ENCODE measurements at places on chromosomes 2 and 18. TPM values are rescaled to one million over a fixed set of nuclear protein-coding genes. Genes with fewer than 3 reads are reported as not detected.

DNA sequence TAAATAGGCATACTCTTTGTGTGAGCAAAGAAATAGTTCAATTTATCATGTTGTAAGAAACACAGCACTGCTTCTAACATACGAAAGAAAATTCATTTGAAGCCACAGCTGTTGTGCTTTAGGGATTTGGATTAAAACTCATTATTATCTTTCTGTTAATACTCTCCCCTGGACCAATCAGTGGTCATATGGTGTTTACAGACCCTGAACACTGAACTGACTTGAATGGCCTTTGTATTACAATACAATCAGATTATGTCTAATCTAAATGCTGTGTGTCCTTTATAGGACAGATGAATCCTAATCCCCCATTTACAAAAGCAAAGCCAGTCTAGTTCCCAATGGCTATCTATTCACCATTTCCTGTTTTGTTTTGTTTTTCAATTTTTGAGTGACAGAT lies 36.5 kb downstream of the ZNF385B start:
- no peaks in the 10 kb centered on the region for H3K27me3 ChIP-seq
- H3K36me3 ChIP-seq: no peaks in the 10 kb centered on the region
- no peak overlapping the region for H3K27ac ChIP-seq
- H3K4me3 ChIP-seq: no peak overlapping the region
- no peaks in the 10 kb centered on the region for H3K4me1 ChIP-seq

The HOXD10 gene
- not detected for total RNA-seq

The ZNF516 gene
- 91.2 TPM for total RNA-seq

DNA sequence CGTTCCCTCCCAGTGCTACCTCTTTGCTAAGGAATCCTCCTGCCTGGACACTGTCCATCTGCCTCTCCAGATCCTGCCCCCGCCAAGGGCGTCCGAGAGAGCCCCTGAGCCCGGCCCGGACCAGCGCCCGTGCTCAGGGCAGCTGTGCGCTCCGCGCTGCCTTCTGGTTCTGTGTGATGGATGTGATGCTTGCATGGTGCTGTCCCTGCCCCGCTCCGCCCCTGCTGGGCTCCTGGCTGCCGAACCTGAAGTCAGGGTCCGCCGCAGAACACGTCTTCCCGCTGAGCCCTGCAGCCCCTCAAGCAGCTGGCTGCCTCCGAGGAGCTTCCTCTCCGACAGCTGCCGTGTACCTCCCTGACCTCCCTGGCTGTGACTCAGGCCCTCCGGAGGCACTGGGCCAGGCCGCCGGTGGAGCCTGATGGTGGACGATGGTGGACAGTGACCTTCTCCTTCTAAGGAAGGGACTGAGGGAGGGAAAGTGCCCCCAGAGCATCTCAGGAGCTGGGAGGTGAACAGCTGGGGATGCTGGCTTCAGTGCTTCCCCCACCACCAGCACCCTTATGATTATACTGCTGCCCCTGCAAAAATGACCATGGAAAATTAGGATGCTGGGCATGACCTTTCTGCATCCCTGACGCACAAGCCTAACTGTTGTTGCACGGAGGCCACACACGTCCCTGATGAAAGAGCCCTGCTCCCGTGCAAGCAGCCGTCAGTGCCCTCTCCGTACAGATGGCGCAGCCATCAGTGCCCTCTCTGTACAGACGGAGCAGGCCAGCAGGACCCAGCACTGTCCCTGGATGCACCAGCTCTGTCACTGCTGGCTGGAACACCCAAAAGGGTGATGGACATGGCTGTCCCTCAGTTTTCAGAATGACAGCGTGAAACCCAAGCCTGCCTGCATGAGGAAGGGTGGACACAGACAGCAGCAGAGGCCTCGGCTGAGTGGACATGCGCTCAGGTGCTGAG lies 99.3 kb downstream of the TPO start:
- no peaks in the 10 kb centered on the region for H3K4me1 ChIP-seq
- no peak for DNase-seq
- H3K27me3 ChIP-seq: peaks cover 19% of the 10 kb centered on the region
- no peaks in the 10 kb centered on the region for H3K36me3 ChIP-seq

- H3K27ac ChIP-seq: no peak overlapping the region
- peaks cover 6% of the 10 kb centered on the region for H3K36me3 ChIP-seq
- H3K4me1 ChIP-seq: peaks cover 8% of the 10 kb centered on the region
- no peak overlapping the region for H3K4me3 ChIP-seq
These were observed 17.5 kb upstream of the BIN1 start for GRCh38 chr2:127124426-127124825.

DNA sequence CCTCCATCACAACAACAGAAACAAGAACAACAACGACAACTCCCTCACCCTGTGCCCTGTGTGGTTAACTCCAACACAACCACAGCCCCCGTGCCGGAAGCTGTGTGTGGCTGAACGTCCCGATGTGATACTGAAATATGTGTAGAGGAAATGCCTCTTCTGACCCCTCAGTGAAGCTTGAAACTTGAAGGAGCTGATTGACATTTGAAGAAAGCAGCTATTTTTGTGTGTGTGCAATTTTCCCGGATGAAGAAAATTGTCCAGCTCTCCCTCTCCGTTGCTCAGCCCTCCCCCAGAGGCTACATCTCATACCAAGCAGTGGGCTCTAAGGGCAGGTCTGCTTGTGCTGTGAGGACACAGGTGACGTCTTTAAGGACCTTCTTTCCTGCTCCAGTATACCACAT lies 173.8 kb downstream of the ICOS start:
- peak overlapping the region; percentile 9 for H3K4me3 ChIP-seq
- H3K4me1 ChIP-seq: peaks cover 62% of the 10 kb centered on the region
- no peaks in the 10 kb centered on the region for H3K36me3 ChIP-seq
- H3K27me3 ChIP-seq: no peaks in the 10 kb centered on the region
- no peak for DNase-seq

The MEP1B gene
- not detected for total RNA-seq

GRCh38 chr2:122758967-122759366 lies 1003.5 kb downstream of the TSN start:
- H3K4me3 ChIP-seq: no peak overlapping the region
- no peak for DNase-seq
- no peaks in the 10 kb centered on the region for H3K4me1 ChIP-seq
- H3K27me3 ChIP-seq: no peaks in the 10 kb centered on the region
- peaks cover 7% of the 10 kb centered on the region for H3K36me3 ChIP-seq

The GREB1 gene
- 143 TPM for total RNA-seq

DNA sequence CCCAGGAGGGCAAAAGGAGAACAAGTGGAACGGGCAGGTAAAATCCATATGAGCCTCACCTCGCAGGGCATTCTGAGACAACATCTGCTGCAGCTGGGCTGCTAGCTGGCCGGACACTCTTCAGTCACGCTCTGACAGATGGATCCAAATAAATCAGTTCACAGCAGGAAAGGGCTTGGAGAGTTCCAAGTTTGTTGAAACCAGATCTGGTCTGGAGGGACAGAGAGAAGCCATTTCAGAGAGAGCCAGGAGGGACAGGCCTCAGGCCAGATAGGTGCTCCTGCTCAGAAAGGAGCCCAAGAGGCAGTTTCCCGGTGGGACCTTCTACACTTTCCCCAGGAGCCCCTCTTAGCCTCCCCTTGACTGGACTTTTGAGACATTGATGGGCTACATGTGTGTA lies 28.2 kb upstream of the TNP1 start:
- no peak overlapping the region for H3K4me3 ChIP-seq
- H3K36me3 ChIP-seq: no peaks in the 10 kb centered on the region
- H3K27me3 ChIP-seq: no peaks in the 10 kb centered on the region
- no peak overlapping the region for H3K27ac ChIP-seq
- no peak for DNase-seq

- H3K27me3 ChIP-seq: no peaks in the 10 kb centered on the region
- H3K36me3 ChIP-seq: no peaks in the 10 kb centered on the region
- H3K4me1 ChIP-seq: peaks cover 5% of the 10 kb centered on the region
These were observed 24.1 kb downstream of the MTX2 start for GRCh38 chr2:176293334-176293733.

GRCh38 chr2:41981417-41981816 lies 66.4 kb upstream of the PKDCC start:
- no peaks in the 10 kb centered on the region for H3K4me1 ChIP-seq
- no peaks in the 10 kb centered on the region for H3K36me3 ChIP-seq
- no peak overlapping the region for H3K4me3 ChIP-seq
- no peak for DNase-seq
- H3K27ac ChIP-seq: no peak overlapping the region

GRCh38 chr18:63520053-63520685 lies 22.0 kb upstream of the SERPINB12 start:
- no peaks in the 10 kb centered on the region for H3K36me3 ChIP-seq
- no peak overlapping the region for H3K27ac ChIP-seq

DNA sequence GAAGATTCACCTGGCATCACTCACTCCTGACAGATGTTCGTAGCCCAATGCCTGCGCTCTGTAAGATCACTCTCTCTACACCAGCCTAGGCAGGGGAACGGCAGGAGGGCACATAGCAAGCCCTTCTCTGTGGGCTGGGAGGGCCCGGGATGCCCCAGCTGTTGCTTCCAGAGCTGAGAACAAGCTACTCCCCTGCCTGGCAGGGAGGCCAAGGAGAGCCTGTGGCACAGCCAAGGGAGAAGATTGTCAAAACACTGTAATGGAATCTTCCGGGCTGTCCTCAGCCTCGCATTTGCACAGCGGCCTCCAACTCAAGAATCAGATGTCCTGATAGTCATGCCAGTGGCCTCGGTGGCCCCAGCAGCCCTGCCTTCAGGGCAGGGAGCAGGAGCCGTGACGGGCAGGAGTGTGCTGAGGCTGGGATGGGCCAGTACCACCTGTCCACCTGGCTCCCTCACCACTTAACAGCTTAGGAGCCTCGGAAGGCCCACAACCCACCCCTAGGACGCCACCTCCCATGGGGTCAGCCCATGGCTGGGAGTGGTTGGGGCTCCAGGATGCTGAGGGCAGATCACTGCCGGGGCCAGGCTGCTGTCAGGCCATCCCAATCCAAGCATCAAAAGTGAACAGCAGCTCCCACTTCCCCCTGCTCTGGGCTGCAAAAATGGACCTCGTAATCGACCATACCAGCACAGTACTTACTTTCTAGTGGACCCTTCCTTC lies 21.9 kb upstream of the SLC35F6 start:
- H3K27ac ChIP-seq: no peak overlapping the region
- no peaks in the 10 kb centered on the region for H3K36me3 ChIP-seq
- H3K27me3 ChIP-seq: no peaks in the 10 kb centered on the region
- H3K4me1 ChIP-seq: peaks cover 6% of the 10 kb centered on the region

- H3K27ac ChIP-seq: no peak overlapping the region
- no peak overlapping the region for H3K4me3 ChIP-seq
- no peak for DNase-seq
- H3K4me1 ChIP-seq: peaks cover 40% of the 10 kb centered on the region
- H3K36me3 ChIP-seq: peaks cover 2% of the 10 kb centered on the region
These were observed 184.8 kb upstream of the CRIM1 start for GRCh38 chr2:36170805-36171204.

DNA sequence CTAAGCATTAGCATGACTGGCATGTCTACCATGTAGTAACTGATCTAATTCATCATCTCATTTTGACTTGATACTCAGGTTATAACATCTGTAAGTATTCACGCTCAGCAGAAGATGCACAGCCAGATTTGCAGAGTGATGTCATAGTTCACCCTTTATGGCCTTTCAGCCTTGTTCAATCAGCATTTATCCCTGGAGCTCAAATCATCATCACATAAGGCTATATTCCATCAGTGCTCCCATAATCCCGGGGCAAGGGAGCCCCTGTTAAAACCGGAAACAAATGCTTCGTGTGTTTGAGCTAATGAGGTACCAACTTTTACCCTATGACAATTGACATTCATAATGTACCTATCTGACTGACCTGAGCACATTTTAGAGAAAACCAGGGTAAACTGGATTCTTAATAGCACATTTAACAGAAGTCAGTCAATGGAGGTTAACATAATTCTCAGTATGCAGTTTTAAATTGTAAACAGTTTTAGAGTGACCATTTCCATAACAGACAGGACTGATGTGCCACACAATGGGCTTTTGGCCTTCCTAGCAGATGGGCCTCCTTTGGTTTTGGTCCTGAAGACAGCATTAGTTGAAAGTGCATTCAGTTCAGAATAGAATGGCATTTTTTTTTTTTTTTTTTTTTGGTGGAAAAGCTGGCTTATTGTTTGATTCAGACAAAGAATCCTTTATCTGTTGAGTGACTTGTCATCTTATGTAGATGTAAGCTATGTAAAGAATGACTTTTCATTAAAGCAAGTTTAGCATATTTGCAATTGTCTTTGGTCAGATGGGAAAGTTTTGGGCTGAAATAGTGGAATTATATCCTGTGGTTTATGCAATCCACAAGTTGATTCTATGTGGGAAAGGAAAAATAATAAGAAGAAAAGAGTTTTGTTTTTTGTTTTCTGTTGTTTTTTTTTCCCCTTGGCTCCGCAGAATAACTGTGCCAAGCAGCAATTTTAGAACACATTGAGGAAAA lies 866.0 kb upstream of the ACVR2A start:
- H3K4me3 ChIP-seq: peak overlapping the region; percentile 0
- no peak for DNase-seq
- H3K36me3 ChIP-seq: peaks cover 7% of the 10 kb centered on the region
- H3K27me3 ChIP-seq: no peaks in the 10 kb centered on the region
- H3K27ac ChIP-seq: peak overlapping the region; percentile 83
- peaks cover 28% of the 10 kb centered on the region for H3K4me1 ChIP-seq

The FBXO48 gene
- total RNA-seq: 1.6 TPM

The DNAJC5G gene
- not detected for total RNA-seq

DNA sequence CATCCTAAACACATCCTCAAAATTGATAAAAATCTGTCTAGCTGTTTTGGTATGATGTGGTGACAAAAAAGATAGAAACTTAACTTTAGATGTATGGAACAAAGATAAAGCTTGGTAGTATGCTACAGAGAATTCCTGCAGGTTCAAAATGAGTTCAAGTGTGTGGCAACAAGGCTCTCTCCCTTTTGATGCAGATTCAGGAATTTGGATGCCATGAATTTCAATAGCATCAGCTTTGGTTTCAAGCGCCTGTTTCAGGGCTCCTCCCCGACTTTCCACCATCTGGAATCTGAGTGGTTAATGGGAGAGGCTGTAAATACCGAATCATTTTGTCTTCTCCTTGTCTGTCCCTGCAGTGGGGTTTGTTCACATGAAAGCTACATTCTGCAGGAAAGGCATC lies 180.6 kb downstream of the MTX2 start:
- H3K4me3 ChIP-seq: no peak overlapping the region
- H3K27me3 ChIP-seq: peaks cover 46% of the 10 kb centered on the region
- no peak overlapping the region for H3K27ac ChIP-seq
- peaks cover 2% of the 10 kb centered on the region for H3K4me1 ChIP-seq

DNA sequence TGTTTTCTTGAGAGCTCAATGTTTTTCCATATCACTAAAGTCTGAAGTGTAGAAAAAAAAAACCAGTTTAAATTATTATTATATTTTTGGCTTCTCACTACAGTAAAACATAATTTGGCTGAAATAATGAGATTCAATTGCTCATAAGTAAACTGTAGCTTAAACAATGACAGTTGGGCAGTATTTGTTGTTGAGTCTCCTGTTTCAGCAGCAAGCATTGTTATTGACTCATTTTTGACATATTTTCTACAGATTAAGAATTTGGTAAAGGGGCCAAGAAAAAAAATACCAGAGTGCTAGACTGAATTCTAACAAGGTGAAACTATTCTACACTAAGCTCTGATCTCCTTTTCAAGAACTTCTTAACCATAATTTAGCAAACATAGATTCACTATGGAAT lies 2070.4 kb upstream of the CELF4 start:
- H3K36me3 ChIP-seq: no peaks in the 10 kb centered on the region
- no peak overlapping the region for H3K27ac ChIP-seq
- DNase-seq: no peak
- H3K4me3 ChIP-seq: no peak overlapping the region
- no peaks in the 10 kb centered on the region for H3K27me3 ChIP-seq
- no peaks in the 10 kb centered on the region for H3K4me1 ChIP-seq

- peaks cover 8% of the 10 kb centered on the region for H3K4me1 ChIP-seq
- no peak overlapping the region for H3K4me3 ChIP-seq
- no peak overlapping the region for H3K27ac ChIP-seq
- DNase-seq: no peak
- H3K36me3 ChIP-seq: no peaks in the 10 kb centered on the region
These were observed 124.4 kb downstream of the HRH4 start for GRCh38 chr18:24584813-24585212.
